LHCN-M2 (cell line): ENCODE measurements at places on chromosomes 6 and 20. TPM values are rescaled to one million over a fixed set of nuclear protein-coding genes. Genes with fewer than 3 reads are reported as not detected.

- no peak for DNase-seq
Measured at GRCh38 chr20:45051204-45052060, 49.5 kb downstream of the KCNS1 start.

GRCh38 chr6:109595998-109596397, 95.0 kb downstream of the AK9 start:
- DNase-seq, result peak; percentile 20

Gene FLOT1
- total RNA-seq, result 207 and 208 TPM in 2 replicates

DNA sequence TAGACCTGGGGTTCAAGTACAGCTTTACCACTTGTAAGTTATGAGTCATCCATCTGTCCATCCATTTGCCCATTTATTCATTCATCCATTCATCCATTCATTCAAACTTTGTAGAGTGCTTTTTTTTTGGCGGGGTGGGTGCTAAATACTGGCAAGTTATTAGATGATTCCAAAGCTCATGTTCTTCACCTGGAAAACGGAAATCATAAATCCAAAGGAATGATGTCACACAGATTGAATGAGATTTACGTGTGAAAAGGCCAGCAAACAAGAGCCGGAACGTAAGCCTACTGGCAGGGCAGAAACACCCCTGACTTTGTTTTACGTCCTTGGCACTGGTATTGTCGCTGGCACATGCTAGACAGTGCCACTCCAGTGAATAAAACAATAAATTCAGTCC, 480.9 kb upstream of the CHD6 start:
- no peak for DNase-seq
